ENCODE measurements at places on chromosomes 16 and 17. TPM values are rescaled to one million over a fixed set of nuclear protein-coding genes. Genes with fewer than 3 reads are reported as not detected.
A peak's percentile ranks its signal among the peaks of the same experiment; 100 is the strongest.

GRCh38 chr16:50842589-50842988 lies 100.7 kb downstream of the CYLD start:
- peak; percentile 11 for DNase-seq

Gene CCDC78
- 4.0 TPM for total RNA-seq

Gene KIF2B
- total RNA-seq = not detected

GRCh38 chr16:75219838-75220237 lies 1.1 kb downstream of the CTRB1 start:
- DNase-seq = no peak

All from A172 (cell line).